Endothelial cell (in vitro differentiated cells): ENCODE measurements at places on chromosomes 5 and 9. TPM values are rescaled to one million over a fixed set of nuclear protein-coding genes. Genes with fewer than 3 reads are reported as not detected.

DNA sequence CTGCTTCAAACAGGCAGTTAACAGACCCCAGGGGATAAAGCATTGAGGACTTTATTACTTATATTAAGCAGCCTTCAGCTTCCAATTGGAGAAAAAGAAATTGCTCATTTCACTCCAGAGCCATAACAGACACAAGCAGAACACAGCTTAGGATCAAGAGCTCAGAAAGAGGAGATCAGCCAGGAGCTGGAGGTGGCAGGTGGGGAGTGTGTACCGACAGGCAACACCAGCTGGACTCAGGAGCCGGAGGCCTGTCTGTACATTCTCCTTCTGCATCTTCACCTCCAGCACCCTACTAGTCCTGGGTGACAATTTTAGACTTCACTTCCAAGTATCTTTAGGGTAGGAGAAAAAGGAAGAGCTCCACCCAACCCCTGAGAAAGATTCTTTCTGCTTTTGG, 35.8 kb downstream of the NRG2 start:
- no peak overlapping the region for H3K27ac ChIP-seq
- H3K36me3 ChIP-seq, result no peaks in the 10 kb centered on the region
- H3K4me3 ChIP-seq, result no peak overlapping the region
- H3K27me3 ChIP-seq, result peaks cover 1% of the 10 kb centered on the region
- no peaks in the 10 kb centered on the region for H3K4me1 ChIP-seq
- DNase-seq, result no peak

DNA sequence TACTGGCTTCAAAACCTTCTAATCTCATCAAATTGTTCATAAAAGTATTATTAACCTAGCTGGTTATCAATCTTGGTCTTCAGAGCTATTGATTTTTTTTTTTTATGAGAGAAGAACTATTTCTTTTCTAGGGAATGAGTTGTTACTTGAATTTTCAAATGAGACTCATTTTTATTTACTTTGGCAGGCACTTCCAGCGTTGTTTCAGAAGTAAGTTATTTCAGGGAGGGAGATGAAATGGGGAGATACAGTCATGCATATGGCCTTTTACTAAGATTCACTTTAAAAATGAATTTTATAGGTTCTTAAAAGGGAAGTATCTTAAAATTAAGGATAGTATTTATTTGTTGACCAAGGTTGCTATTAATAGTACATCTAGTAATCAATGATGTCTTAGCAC, 129.6 kb downstream of the IZUMO3 start:
- no peak overlapping the region for H3K27ac ChIP-seq
- no peak for DNase-seq
- H3K36me3 ChIP-seq, result no peaks in the 10 kb centered on the region
- H3K27me3 ChIP-seq, result no peaks in the 10 kb centered on the region
- H3K4me3 ChIP-seq, result no peak overlapping the region

- H3K4me1 ChIP-seq, result no peaks in the 10 kb centered on the region
- no peak overlapping the region for H3K27ac ChIP-seq
- DNase-seq, result peak; percentile 85
- H3K27me3 ChIP-seq, result no peaks in the 10 kb centered on the region
- no peak overlapping the region for H3K4me3 ChIP-seq
Measured at GRCh38 chr9:100714372-100715099, 136.7 kb downstream of the CAVIN4 start.

DNA sequence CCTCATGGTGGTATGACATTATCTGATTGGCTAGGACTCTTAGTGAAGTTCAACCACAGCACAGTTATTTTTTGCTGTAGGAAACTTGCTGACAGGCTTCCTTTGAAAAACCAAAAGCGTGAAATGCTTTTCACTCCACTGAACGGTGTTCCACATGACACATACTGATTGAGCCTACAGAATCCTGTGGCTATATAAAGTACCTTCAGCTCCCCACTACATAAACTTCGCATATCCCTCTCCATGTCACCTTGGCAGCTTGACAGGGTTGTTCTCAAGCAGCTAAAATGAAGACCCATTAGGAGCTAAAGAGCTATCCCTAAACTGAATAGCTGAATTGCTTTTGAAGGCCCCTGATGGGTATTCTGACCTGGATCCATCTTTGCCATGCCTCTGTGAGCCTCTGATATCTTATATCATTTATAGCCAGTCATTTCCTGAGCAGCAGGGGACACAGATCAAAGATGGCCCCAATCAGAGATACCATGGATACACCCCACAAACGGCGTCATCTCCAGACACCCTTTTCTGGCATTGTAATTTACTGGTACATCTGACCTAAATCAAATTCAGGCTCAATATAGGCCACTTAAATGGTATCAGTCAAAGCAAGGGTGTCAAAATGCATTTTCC, 91.5 kb downstream of the APBA1 start:
- no peaks in the 10 kb centered on the region for H3K36me3 ChIP-seq
- H3K4me1 ChIP-seq, result no peaks in the 10 kb centered on the region
- H3K4me3 ChIP-seq, result no peak overlapping the region
- DNase-seq, result no peak

Gene PPP2CA
- 146 TPM for total RNA-seq

Gene PSMB7
- 180 TPM for total RNA-seq

Gene STPG3
- not detected for total RNA-seq
